Stimulated activated CD4-positive, alpha-beta T cell treated with anti-CD3 and anti-CD28 coated beads, TNF-alpha, amount 100 ng/mL, for 1 hour (primary cell): ENCODE measurements at places on chromosomes 5 and 9.

- no peak for DNase-seq
Observed at GRCh38 chr5:97142521-97143254, at the start of gene LIX1. TSS of gene LIX1 (minus strand) at chr5:97142611. CDS start at chr5:97142576, 35 bp downstream.

- DNase-seq: no peak
Observed at GRCh38 chr9:8052991-8053390, 253.4 kb upstream of the DMAC1 start.

GRCh38 chr9:93194641-93195040 is 10.7 kb downstream of the WNK2 start:
- DNase-seq: no peak

DNA sequence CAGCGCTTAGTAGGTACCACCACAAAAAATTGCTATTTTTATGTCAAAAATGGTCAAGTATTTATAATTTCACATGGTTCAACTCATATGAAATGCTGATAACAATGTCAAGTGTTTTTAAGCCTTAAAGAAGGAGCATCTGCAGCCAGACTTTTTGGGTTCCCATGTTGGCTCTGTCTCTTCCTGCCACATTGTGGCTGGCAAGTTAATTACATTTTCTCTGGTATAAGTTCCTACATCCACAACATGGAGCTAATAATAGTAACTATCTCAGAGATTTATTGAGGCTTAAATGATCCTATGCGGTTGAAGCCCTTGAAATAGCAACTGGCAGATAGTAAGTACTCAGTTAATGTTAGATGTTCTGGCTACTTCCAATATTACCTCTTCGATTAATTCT is 5.4 kb downstream of the ATP10B start:
- DNase-seq: no peak

DNA sequence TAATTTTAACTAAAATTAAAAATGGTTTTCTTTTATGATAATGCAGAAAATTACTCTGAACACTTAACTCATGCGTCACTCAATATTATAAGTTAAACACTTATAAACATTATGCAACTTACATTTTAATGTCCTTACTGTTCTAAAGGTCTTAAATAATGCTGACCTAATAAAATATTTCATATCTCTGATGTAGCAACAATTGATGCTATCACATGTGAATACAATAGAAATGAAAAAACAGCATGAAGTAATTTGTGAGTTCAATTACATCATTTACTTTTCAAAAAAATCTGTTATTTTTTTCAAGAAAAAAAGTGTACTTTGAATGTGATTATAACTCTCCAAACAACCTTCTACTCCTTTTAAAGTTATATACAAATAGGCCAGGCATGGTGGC is 26.4 kb upstream of the REEP5 start:
- no peak for DNase-seq

GRCh38 chr5:95975703-95976102 is 14.1 kb upstream of the ELL2 start:
- no peak for DNase-seq

DNA sequence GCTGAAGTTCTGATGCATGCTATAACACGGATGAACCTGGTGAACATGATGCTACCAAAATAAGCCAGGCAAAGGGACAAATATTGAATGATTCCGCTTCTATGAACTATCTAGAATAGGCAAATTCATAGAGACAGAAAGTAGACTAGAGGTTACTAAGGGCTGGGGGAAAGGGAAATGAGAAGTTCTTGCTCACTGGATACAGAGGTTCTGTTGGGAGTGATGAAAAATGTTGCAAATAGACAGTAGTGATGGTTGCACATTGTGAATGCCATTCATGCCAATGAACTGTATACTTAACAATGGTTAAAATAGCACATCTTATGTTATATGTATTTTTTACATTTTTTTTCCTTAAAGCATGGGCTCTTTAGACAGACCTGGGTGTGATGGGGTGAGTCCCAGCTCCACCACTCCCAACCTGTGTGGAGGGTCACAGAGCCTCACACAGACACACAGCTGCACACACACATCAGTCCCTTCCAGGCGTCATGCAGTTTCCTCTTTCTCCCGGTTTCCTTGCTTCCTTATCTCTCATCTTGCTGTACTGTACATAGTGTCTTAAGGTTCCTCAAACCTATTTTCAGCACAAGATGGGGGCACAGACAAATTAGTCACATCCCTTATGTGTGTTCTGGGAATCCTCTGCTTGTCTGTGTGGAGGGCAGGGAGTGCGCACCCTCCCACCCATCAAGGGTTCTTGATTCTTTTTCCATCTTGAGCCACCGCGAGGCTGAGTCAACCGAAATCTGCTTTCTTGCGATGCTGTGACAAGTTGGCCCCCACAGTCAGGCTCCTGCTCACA is 192.9 kb downstream of the CRB2 start:
- DNase-seq: no peak

DNA sequence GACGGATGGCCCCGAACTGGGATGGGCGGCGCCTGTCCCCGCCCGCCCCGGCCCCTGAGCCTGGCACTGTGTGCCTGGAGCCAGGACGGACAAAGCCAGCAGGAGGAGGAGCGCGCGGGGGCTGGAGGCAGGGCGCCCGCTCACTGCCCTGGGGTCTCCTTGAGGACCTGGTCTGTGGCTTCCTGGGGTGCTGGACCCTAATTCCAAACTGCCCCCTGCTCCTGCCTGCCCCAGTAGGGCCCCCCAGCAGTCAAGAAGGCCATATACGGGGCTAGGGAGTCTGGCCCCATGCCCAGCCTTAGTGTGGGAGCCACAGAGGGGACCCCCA is 29.2 kb upstream of the RXRA start:
- DNase-seq: no peak

DNA sequence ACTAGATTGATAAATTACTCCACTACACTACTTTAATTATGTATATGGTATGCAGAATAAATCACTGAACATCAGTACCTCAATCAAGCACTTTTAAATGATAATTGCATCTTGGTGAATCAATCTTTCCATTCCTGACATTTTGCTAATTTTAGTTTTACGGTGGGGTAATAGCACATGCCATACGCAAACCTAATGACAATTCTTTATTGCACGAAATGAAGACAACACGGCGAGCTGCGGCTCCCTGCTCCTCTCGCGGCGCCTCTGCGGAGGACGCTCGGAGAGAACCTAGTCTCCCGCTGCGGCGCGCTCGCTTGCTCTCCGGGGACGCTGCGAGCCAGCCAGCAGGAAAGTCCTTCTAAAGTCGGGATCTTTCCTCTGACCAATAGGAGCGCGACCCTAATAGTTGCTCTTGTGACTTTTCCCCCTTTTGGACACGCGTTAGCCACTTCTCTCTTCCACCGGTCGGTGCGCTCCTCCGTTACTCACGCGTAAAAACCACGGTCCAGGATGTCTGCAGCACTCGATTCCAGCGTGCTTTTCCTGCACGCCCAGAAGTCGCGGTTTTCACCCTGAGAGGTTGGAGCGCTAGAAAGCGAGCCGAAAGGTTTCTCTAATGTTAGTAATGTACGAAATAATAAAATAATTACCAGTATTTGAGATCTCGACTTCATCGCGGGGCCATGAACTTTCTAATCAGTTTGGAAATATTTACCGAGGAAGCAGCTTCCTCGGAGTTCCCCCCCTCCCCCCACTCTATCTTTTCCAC is 1.0 kb upstream of the MEF2C start:
- no peak for DNase-seq

GRCh38 chr5:74772359-74772758 is 5.3 kb downstream of the NSA2 start:
- no peak for DNase-seq
